ENCODE measurements at places on chromosomes 7 and 10. TPM values are rescaled to one million over a fixed set of nuclear protein-coding genes. Genes with fewer than 3 reads are reported as not detected.

GRCh38 chr7:157022681-157023588, 12.5 kb upstream of the MNX1 start:
- DNase-seq, result peak; percentile 70

DNA sequence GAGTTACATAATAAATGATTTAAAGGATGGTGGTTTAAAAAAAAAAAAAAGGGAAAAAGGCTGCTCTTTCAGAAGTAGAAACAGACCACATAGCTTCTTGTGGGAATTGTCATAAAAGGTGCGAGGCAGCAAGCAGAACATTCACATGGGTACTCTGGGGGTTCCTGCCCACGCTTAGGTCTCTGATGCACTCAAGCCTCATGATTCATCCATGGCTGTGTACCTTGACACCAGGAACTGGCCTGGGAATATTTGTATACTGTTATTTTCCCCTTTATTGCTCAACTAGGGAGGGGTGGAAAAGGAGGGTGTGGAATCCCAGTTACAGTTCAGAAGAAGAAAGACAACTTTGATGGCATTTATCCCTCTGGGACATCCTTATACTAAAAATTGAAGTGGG, 4.0 kb downstream of the PON2 start:
- peak; percentile 31 for DNase-seq

DNA sequence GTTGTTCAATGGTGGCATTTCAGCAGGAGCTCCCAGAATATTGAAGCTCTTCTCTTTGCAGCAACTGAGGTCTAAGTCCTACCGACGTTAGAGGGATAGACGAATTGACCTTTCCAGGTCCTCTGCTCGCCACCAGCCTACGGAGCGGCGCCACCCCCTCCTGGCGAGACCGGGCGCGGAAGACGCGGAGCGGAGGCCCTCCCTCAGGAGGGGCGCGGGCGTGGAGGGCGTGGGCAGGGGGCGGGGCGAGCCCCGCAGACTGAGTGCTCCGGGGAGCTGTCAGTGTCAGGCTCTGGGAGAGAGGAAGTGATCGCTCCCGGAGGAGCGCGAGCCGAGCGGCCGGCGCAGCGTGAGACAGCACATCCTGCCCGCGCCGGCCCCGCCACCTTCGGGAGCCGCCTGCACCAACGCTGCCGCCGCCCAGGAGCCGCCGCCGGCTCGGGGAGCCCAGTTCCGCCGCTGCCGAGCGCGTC, at the start of gene DYNC1I1:
Gene DYNC1I1, plus strand, starts transcription at position 257 of the 473 bp plus-strand sequence. CDS start 32,176 bp downstream, outside the sequence.
- DNase-seq, result peak; percentile 87

DNA sequence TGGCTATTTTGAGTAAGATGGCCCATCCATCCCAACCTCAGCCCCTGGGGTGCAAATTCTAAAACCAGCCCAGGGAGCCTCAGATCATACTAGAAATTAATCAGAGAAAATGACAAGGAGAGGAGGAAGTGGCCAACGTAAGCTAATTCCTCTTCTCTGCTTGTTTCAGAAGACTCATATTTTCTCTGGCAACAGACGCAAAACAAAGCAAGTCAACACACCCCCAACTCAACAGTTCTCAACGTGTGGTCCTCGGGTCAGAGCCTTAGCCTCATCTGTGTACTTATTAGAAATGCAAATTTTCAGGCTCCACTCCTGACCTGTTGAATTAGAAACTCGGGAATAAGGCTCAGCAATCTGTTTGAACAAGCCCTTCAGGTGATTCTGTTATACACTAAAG, 413.9 kb upstream of the AUTS2 start:
- DNase-seq, result no peak

GRCh38 chr7:126533715-126534114, 719.0 kb downstream of the GRM8 start:
- DNase-seq, result no peak

DNA sequence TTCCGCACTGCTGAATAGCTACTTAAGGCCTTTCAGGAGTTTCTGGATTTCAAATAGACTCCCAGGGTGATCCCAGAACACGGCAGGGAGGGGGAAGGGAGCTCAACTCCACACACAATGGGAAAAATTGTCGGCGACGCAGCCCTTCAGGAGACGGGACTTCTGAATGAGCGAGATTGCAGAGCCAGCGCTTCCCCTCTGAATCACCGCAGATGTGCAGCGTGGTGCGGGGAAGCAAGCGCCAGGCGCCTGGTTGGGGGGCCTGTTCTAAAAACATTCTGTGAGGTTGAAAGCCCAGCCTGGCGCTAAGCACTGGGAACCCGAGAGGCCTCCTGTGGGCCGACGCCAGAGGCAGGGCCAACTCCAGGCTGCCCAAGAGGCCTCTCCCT, 163.3 kb downstream of the MAD1L1 start:
- DNase-seq, result peak; percentile 55

DNA sequence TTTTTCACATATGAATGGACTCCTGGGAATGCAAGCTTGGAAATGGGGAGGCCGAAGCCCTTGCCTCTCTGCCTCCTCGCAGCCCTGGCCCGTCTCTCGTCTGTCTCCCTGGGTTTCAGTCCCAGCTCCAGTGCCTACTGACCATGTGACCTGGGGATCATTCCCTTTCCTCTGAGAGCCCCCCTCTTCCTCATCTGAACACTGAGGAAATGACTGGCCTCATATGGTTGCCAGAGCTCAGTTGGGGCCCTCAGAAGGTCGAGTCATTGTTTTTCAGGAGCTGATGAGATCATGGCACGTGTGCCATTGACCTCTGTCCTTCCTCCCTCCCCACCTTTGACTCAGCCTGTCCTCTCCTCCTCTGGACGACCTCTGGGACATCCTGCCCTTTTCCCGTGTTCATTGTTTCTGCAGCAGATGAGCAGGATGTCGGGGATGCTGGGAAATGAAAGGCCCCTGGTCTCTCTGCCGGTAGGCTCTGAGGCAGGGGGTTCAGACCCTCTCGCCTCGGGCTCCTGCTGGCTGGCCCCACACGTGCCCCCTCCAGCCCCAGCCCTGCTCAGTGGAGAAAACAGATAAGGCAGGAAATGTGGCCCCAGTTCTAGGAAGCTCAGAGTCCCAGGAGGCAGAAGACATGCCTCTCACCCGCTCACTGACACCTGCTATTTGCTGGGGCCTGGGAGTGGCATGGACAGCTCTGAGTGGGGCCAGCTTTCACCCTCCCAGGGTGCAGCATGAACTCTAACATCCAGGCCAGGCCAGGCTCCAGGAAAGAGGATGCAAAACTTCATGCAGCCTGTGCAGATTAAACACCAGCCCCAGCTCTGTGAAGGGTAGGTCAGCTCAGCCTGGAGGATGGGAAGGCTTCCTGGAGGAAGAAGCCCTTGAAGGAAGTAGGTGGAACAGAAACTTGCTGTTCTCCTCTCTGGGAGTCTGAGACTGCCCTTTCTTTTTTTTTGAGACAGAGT, 8.3 kb upstream of the PPP1R35 start:
- peak; percentile 78 for DNase-seq

DNA sequence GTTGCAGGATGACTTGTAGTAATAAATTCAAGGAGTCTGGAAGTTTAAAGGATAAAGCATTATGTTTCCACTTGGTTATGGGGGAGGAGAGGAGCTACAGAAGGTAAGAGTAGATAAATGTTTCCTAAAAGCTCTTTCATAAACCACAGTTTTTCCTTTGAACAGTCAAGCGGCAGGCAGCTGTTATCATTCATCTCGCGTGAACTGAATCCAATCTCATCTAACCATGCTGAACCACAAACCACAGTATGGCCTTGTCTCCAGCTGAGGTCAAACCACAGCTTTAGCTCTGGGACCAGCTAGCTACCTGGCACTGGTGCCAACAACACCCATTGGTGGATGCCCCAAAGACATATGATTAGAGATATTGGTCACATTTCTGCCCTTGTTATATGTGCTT, 63.3 kb downstream of the NOC3L start:
- DNase-seq, result peak; percentile 34

GRCh38 chr10:23606456-23606855, 167.6 kb downstream of the OTUD1 start:
- no peak for DNase-seq

DNA sequence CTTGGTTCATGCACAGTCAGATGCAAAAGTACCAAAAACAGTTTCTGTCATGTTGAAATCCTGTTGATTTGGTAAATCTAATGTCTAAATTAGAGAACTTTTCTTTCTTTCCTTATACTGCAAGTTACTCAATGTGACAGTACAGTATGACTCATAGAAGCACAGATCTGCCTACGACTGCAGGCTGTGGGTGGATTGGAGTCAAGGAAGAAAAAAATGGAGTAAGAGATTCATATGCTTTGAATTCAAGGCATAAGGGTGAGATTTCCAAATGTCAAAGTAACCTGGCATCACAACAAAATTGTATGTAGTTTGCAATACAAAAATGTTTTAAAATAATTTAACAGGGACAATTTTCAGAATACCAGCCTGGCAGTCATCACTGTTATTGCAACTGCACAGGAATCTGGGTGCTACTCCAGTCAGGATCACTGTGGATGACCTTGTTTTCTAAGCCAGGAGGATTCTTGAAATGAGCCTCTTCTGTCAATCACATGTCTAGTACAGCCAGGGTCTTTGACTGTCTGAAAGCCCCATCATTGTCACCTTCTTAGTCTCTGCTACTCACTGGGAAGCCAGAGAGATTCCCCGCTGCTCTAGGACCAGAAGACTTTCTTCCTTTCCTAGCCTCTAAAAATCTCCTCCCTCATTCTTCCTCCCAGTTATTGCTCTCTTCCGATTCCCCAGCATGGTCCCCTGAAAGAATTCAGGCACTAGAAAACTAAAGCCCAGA, 83.6 kb downstream of the CD36 start:
- no peak for DNase-seq

- no peak for DNase-seq
These were observed 271.7 kb downstream of the TCF7L2 start for GRCh38 chr10:113221756-113222168.

DNA sequence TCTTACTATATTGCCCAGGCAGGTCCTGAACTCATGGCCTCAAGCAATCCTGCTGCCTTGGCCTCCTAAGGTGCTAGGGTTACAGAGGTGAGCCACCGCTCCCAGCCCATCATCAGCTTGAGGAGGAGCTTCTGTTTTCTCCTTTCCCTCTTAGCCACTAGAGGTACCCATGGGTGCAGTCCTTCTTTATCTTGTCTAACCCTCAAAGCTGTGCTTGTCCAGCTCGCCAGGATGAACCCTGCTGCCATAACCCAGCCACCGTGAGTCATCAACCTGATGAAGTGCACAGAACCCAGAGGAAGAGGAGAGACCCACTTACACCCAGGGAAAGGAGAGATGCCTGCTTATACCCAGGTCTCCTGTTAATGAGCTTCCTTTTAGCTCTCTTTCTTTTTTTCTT, 133.4 kb downstream of the CUL2 start:
- DNase-seq, result no peak

DNA sequence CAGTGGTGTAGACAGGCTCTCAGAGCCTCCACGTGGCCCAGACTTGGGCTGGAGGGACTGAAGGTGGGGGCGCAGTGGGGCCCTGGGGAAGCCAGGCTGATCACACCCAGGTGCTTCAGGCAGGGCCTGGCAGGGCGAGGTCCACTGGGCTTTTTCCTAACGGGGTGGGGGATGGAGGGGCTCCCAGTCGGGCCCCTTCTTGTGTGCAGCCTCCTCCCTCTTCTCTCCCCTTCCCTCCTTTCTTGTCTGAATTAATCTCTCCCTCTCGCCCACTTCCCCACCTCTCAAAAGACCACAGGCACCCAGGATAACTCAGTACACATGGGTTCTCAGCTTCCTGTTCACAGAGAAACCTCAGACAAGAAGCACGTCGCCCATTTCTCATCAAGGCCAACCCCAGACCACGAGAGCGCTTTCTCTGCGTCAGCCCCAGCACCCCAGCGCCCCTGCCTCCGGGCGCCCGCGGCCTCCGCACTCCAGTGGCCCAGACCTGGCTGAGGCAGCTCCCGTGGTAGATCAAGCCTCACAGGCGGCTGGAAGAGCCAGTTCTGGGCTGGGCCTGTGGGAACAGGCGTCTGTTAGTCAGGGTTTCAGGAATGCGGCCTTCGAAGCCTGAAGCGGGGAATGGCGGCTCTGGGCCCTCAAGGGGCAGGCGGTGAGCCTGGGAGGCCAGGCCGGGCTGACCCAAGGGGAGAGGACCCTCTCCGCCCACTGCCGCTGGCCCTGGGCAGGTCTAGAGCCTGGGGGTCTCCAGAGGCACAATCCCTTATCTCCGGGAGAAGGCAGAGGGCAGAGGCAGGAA, 50.6 kb downstream of the PWWP2B start:
- DNase-seq, result peak; percentile 69

DNA sequence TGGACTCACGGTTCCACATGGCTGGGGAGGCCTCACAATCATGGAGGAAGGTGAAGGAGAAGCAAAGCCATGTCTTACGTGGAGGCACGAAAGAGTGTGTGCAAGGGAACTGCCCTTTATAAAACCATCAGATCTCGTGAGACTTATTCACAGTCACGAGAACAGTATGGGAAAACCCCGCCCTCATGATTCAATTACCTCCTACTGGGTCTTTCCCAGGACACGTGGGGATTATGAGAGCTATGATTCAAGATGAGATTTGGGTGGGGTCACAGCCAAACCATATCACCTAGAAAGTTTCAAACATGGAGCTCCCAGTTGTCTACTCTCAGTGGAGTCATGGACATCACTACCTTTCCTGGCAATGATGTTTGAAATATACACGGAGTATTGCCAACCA, 49.6 kb downstream of the CYCS start:
- no peak for DNase-seq

DNA sequence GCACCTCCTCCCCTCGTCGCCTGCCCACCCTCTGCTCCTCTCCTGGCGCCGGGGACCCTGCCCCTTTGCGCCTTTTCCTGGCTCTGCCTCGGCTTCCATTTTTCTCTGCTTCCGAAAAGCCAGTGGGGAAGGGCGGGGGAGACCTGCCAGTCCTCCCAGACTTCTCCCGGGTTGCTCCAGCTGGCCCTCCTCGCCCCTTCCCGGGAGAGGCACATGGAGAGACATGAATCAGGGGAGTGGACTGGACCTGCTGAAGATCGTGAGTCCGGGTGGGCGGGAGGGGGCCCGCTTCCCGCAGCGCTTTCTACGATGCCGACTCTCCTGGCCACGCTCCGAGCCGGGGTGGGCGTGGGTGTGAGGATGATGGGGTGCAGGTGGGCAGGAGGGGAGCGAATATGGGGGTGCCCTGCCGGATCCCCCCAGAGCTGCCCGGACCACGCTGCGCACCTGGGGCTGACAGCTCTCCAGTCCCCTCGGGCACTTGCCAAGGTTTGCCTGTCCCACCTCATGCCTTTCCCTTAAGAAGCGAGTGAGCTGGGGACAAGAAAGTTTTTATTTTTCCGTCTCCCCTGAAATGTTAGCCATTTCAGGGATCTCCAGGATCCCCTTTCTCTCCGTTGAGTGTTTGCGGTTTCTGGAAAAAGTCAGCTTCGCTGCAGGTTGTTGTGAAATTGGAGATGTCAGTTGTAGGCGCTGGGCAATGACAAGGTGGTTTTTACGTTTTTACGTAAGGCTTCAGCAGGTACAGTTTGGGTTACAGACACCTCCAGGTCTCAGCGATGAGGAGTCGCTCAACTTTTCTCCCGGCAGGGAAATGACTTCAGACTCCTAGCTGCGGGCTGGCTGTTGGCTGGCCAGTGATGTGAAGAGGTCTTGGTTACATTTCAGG, 977 bp downstream of the CACNB2 start:
- DNase-seq, result peak; percentile 62

GRCh38 chr10:48744587-48744986, 59.9 kb downstream of the WDFY4 start:
- no peak for DNase-seq

GRCh38 chr7:131196803-131197202, 130.9 kb upstream of the MKLN1 start:
- no peak for DNase-seq

GRCh38 chr7:100896732-100897608, 1.3 kb upstream of the ACHE start:
- peak; percentile 80 for DNase-seq

The SLC18A2 gene
- 49.6 TPM for total RNA-seq

The PNLIPRP2 gene
- not detected for total RNA-seq

The UCN3 gene
- not detected for total RNA-seq
